Stimulated activated CD8-positive, alpha-beta memory T cell treated with anti-CD3 and anti-CD28 coated beads, Interleukin-7, amount 100 ng/mL, for 1 hour (primary cell): ENCODE measurements at places on chromosomes 4 and X.
A peak's percentile ranks its signal among the peaks of the same experiment; 100 is the strongest.

DNA sequence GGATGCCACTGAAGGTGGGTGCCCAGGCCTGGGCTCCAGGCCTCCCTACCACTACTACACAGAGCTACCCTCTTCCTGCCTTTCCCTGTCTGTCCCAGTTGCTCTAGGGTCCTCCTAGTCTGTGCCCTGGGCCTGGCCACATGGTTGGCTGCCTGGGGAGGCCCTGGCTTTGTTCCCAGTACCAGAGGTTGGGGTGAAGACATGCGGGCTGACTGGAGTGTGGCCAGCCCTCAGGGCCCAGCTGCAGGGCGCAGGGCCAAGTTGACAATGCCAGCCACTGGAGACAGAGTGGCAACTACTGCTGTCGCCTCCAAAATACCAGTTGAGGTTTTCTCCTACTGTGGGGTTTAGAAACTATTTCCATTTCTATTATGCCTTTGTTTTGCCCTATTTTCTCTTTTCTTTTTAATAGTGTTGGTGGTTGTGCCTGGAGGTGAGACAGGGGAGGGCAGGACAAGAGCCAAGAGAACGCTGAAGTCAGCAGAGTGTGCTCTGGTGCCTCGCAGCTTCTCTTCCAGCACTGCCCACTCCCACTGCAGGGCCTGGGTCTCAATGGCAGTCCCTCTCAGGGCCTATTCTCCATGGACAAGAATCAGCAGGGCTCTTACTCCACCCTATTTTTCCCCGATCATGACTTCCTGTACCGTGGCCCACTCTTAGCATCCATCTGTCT lies 32.2 kb upstream of the XPNPEP2 start:
- no peak for DNase-seq

- no peak for DNase-seq
Measured at GRCh38 chrX:151174581-151175282, 1.7 kb upstream of the GPR50 start.

DNA sequence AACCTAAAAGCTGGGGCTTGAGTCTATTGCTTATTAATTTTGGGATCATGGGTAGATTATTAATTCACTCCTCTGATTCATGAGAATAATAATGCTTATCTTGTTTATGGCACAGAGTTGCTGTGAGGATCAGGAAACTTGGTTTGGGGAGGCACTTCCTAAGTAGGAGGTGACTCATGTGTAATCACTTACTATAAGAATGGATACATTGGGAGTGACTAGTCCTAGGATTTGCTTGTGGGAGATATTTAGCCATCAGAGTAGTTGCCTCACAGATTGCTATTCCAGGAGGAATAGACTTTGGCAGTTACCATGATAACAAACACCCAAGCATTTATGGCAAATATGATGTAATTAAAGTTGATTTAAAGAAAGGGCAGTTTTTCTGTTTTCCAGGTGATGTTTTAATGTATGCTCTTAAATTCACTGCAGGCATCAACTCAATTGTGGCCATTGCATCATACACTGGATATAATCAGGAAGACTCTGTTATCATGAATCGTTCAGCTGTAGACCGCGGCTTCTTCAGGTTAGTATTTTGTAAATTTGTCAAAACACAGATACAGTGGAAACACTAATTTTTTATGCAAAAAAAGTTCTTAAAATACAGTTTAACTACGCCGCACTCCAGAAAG lies 41.9 kb downstream of the POLR2B start:
- DNase-seq, result no peak

GRCh38 chr4:6987588-6987961 lies 55.6 kb upstream of the TADA2B start:
- DNase-seq, result no peak

- no peak for DNase-seq
Measured at GRCh38 chr4:38670109-38670901, 6.3 kb downstream of the KLF3 start.

DNA sequence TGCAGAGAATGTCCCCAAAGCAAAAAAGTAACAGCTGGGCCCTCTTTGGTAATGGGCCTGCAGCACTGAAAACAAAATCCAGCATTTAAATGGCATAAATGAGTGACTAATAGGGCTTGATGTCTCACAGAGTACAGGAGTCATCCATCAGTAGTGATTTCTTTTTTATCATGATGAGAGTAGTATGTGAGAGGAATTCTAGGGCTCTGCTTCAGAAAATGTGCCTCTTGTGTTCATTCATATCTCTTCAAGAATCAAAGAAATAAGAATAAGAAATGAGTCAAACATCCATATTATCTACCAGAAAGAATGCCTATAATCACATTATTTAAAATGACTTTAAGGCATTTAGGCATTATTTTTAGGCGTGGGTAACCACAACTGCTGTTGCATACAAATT lies 792.9 kb upstream of the HTR2C start:
- no peak for DNase-seq

DNA sequence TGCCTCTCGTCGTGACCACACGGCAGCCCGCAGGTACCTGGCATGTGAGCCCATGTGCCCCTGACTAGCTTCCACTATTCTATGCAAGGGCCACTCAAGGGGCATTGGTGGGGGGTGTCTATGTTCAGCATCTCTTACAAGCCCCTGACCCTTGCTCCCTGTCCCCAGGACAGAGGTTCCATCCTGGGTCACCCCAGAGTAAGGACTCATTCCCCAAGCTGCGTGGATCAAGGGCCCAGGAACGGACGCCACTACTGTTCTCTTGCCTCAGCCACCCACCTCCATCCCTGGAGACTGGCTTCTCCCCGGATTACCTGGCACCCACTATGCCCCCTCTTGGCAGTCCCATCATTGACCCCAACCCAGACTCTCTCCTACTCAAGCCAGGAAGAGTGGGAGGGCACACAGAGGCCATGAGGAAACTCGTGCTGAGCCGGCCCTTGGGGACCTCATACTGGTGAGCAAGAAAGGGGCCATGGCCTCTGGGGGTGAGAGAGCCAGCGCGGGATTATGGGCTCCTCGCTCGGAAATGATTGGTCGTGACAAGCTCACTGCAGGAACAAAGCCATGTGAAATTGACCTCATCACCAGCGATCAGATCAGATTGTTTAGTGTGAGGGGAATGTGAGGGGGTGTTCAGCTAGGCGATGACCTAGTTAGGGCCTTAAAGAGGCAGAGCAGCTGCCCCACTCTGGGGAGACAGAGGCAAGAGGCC lies 50.1 kb upstream of the PJA1 start:
- DNase-seq, result no peak

GRCh38 chr4:82708982-82709381 lies 89.6 kb downstream of the SCD5 start:
- no peak for DNase-seq

DNA sequence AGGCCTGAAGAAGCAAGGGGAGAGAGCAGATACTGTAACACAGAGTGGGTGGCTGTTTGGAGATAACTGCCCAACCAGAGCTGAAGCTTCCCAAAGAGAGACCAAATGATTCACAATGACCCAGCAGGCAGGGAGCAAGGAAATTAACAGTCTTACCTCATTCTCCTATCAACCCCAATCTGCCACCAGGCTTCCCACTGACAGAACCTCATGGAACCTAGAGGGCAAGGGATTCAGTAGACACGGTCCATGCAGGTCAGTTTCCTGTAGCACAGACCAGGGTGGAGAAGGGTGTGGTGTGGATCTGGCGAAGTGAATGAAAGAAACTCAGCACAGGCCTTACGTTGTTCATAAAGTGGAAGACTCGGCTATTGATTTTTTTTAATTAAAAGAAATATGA lies 60.7 kb upstream of the ALB start:
- DNase-seq, result no peak

DNA sequence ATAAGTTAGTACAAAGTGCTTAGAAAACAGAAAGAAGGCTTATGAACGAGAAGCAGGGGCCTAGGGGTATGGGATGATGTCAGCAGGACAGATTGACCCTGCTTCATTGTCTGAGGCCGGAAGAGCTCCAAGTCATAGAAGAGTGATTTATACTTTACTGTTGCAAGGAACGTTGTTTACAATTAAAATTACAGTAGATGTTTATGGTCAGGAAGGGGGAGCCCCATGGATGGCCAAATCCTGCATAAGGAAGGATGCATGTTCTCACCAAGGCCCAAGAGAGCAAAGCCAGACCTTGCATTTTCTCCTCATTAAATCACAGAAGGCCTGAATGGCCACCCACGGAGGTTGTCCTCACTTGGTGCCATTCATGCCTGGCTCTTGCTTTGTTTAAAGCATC lies 115.3 kb downstream of the LDB2 start:
- no peak for DNase-seq

DNA sequence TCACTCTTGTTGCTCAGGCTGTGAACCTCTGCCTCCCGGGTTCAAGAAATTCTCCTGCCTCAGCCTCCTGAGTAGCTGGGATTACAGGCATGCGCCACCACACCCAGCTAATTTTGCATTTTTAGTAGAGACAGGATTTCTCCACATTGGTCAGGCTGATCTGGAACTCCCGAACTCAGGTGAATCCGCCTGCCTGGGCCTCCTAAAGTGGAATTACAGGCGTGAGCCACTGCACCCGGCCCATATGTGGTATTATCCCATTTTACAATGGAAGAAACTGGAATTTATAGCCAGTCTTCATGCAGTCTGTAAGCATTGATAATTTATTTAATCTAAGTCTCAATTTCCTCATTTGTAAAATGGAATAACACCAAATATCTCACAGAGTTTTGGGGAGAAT lies 161.8 kb downstream of the GABRB1 start:
- DNase-seq, result no peak

DNA sequence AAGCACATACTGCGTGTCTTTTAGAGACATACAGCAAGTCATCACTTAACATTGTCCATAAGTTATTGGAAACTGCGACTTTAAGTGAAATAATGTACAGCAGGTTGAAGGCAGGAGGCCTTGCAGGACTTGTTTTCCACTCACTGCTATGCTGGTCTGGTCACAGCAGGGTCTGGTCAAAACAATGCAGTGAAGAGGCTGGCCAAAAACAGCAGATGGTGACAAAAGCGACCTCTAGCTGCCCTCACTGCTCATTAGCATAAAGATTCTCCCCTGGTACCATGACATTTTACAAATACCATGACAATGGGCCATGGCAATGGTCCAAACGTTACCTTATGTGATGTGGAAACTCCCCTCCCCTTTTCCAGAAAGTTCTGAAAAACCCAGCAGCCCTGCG lies 1283.6 kb downstream of the FSTL5 start:
- DNase-seq, result no peak

DNA sequence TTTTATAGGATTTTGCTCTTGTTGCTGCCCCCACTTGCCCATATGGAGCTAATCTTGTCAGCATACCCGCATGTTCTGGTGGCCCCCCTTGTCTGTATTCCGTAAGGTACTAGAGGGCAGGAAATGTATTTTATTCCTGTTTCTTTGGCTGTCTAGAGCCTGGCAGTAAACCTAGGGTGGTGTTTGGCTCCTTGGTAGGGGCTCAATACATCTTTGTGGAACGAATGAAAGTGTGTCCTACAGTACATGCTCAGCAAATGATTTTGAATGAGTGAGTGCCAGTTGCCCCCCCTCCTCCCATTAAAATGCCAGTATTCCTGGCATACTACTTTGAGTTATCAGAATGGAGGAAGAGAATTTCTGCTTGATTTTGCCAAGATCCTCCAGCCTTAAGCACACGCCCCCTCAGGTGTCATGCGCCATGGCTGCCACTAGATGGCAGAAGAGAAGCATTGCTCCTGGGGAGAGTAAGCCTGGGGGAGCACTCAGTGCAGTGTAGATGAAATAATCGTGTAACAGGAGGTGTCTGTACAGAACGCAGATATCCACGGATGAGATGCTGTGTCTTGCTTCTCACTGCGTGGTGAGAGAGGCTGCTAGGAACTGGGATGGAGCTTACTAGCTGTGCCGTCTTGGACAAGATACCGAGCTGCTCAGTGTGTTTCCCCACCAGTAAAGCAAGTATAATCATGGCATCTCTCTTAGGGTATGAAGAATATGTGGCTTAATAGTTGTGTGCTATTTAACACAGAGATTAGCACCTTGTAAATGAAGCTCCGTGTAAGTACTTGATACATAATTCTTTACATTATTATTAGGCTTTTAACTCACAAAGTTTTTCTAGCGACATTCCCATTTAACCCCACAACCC lies 17.2 kb upstream of the RNF212 start:
- DNase-seq, result peak; percentile 58

DNA sequence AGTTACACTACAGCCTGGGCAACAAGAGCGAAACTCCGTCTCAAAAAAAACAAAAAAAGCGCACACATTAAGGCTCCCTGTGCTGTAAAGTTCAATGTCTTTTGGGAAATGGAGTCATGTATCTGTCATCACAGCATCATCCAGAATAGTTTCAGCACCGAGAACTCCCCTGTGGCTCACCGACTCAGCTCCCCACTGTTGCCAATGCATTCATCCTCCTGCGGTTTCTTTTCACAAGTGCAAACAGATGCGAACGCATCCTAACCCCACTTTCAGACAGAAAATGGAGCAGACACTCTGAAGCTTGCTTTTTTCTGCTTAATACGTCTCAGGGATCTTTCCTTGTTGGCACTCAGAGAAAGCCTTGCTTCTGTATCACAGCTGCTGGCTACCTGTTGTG lies 13.8 kb upstream of the SH3TC1 start:
- no peak for DNase-seq

DNA sequence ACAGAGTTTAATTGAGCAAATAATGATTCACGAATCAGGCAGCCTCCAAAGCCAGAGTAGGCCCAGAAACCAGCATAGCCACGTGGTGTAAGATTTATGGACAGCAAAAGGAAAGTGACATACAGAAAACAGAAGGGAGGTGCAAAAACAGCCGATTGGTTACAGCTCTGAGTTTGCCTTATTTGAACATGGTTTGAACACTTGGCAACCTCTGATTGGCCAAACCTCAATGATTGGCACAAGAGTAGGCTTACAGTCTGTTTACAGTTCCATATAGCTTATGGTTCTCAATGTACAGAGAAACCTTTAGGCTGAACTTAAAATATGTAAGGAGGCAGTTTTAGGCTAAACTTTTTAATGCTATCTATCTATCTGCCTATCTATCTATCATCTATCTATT lies 394.8 kb downstream of the CFAP47 start:
- DNase-seq, result no peak

GRCh38 chr4:135434936-135435335 lies 1233.3 kb upstream of the PABPC4L start:
- no peak for DNase-seq

GRCh38 chr4:6716958-6717655 lies 1.1 kb downstream of the BLOC1S4 start:
- no peak for DNase-seq

GRCh38 chr4:155025762-155026457 lies 182.5 kb upstream of the NPY2R start:
- DNase-seq, result no peak

DNA sequence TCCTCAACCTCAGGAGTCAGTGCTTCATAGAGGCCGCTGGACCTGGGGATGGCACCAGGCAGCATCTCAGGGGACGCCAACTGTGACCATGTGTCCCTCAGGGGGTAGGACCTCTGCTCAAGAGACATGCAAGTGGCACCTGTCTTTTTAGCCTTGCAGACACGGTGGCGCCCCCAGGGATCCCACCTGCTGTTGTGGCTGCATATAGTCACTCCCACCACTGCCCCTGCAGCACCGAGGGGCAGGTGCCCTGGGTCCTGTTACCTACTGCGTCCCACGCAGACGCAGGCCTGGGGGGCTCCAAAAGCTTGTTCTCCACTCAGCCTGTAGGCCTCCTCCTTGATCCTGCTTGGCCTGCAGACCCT lies 2.5 kb downstream of the MYL5 start:
- DNase-seq, result no peak

- DNase-seq, result no peak
Measured at GRCh38 chrX:68897118-68897945, 68.5 kb downstream of the EFNB1 start.

- no peak for DNase-seq
Measured at GRCh38 chr4:113457886-113458285, 303.7 kb downstream of the CAMK2D start.

GRCh38 chr4:139171876-139172691 lies 4.9 kb downstream of the ELF2 start:
- DNase-seq, result no peak
